ENCODE measurements at places on chromosomes 7 and 10.

DNA sequence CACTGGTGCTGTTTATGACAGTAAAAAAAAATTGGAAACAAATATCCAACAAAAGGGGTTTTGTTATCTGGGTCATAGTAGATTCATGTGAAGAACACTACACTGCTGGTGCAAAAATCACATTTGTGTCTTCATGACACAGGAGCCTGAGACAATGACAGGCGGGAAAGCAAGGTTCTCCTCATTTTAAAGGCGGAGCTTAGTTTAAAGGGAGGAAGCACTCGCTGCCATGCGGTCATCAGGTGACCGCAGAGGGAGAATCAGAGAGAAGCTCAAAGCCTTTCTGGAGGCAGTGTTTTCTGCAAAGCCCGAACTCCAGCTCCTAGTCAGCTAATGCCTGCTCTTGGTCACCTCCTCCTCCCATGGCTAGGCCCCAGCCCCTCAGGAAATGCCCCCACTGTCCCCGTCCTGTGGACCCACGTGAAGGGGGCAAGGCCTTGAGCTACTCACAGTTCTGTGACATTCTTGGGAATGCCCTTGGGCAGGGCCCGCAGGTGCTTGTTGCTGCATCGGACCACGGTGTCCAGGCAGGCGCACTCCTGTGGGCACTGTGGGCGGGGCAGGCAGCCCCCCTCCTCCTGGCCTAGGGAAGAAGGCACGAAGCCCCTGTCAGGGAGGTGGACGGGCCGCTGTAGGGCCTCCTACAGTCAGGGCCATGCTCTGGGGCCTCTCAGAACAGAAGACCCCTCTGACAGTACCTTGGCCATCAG is 146.1 kb downstream of the SLIT1 start:
- DNase-seq = no peak

- DNase-seq = no peak
Measured at GRCh38 chr7:47697543-47697942, 115.6 kb upstream of the TNS3 start.

- no peak for DNase-seq
Measured at GRCh38 chr10:44194435-44194834, 190.5 kb downstream of the CXCL12 start.

DNA sequence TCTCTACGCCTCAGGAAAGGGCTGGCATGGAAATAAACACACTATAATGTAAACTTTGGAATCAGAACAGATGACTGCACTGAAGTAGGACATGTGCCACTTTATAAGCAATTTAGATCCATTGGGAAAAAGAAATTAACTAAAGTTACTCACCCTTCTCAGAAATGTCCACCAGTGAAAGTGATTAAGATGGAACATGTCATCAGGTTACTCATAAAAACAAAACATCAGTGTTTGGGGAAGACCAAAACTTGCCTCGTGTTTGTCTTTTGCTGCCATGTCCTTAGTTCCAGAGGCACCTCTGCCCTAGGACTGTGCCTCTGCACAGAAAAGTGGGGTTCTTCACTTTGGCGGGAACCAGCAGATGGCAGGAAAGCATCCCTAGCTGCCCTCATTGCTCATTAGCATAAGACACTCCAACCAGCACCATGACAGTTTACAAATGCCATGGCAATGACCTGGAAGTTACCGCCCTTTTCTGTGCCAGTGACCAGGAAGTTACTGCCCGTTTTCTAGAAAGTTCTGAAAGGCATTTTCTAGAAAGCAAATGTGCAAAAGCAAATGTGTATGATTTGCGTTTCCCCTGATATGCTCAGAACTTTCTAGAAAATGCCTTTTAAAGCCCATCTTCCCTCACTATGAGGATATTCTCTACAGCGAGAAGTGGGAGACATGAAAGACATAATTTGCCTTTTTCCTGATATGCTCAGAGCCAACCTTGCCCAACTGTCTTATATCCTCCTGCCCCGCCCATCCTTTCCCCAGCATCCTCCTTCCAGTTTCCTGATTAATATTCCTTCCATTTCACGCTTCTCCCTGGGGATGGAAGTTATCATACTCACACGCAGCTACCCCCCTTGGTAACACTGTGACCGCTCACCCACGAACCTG is 258.2 kb downstream of the USP6NL start:
- no peak for DNase-seq

- DNase-seq = no peak
Measured at GRCh38 chr10:119190353-119190752, 11.7 kb upstream of the PRDX3 start.

GRCh38 chr10:33125522-33126517 is 167.8 kb upstream of the ITGB1 start:
- peak; percentile 92 for DNase-seq

GRCh38 chr7:105578496-105578895 is 2.8 kb downstream of the EFCAB10 start:
- no peak for DNase-seq

- DNase-seq = peak; percentile 51
Measured at GRCh38 chr10:108411894-108412293, 1247.4 kb upstream of the SORCS1 start.

DNA sequence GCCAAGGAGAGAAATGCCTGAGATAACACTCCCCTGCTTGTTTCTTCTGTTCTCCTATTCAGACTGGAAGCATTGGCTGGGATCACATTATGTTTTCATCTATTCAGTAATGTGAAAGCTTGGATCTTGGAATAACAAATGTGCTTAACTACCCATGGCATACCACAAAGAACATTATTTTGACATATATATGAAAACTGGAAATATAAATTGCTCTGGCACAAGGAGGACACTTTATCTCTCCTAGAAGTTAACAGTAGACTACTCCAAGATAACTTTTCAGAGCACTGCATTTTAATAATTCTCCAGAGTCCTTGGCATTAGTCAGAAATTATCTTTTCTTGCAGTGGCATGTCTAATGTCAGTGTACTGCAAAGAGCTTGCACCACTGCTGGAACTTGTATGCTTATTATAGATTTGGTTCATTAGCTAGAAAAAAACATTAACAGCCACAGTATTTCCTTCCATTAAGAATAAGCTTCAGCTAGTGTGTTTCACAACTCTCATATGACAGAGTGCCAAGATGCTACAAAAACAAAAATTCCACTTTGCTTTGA is 169.3 kb upstream of the LRRN3 start:
- peak; percentile 3 for DNase-seq

DNA sequence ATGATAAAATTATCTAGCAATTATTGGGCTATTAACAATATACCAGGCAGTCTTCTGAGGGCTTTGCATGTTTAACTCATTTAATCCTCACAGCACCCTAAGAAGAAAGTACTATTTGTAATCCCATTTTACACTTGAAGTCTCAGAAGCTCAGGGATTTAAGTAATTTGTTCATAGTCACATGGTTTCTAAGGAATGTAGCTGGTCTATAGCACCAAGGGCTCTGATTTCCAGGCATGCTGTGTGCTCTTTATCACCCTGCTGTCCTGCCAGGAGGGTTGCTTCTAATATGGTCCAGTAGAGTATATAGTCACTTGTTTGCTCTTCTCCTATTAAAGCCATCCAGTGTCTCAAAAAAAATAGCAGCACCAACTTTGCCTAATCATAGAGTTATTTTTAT is 417.2 kb downstream of the PLXDC2 start:
- no peak for DNase-seq

DNA sequence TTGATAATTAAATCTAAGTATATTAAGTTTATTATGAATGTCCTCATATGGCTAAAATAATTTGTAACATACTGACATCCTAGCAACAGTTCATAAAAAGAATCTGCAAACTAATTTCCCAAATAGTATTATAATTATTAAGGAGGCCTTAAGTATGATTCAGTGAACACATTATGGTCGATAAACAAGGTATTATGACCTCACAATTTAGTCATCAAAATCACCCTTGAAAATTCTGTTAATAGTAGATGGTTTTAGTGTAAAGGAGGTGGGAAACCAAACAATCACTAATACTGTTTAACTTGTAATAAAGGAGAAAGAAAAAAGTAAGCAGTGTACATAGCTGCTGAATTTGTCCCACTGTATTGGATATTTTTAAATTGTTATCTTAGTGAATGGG is 2.1 kb downstream of the ETV1 start:
- DNase-seq = no peak

DNA sequence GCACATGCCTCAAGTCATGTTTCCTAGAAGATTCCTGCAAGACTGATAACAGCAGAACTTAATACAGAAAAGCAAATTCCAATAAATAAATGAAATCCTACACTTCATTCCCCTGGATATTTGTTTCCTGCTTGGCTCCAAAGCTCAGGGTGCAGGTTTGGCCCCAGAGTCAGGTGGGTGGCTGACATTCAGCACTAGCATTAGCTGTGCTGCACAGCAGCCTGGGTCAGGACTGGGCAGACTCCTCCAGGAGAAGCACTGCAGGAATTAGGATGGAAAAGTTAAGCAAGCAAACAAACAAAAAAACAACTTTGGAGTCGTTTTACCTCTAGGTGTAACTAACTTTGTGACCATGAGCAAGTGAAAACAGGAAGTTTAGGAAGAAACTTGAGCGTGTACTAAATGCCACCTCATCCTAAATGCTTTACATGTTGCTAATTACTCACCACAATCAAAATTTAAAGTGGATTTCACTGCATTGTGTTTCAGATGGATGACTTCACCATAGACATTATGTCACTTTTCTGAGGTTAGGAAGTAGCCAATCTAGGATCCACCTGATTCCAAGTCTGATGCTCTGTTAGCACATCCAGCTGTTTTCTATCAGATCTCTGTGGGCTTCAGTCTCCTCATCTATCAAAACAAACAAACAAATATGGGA is 239.4 kb downstream of the C7orf25 start:
- no peak for DNase-seq

- DNase-seq = no peak
Measured at GRCh38 chr7:116395141-116395791, 104.3 kb upstream of the CAV2 start.

DNA sequence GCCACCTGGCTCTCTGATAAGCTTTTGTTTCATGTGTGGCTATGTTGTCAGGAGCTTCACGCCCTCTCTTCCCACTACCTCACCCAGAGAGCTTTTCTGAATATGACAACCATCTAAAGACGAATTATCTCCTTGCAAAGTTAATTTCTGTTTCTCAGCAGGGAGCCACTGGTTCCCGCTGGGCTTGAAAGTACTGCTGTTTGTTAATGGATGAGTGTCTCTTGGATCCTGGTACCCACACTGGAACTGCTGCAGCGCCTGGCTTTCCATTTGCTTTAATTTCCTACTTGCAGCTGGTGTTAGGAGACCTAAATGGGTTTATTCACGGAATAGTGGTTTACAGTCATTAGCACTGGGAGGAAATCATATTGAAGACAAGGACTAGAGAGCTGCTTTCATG is 267.9 kb upstream of the LRGUK start:
- DNase-seq = no peak

DNA sequence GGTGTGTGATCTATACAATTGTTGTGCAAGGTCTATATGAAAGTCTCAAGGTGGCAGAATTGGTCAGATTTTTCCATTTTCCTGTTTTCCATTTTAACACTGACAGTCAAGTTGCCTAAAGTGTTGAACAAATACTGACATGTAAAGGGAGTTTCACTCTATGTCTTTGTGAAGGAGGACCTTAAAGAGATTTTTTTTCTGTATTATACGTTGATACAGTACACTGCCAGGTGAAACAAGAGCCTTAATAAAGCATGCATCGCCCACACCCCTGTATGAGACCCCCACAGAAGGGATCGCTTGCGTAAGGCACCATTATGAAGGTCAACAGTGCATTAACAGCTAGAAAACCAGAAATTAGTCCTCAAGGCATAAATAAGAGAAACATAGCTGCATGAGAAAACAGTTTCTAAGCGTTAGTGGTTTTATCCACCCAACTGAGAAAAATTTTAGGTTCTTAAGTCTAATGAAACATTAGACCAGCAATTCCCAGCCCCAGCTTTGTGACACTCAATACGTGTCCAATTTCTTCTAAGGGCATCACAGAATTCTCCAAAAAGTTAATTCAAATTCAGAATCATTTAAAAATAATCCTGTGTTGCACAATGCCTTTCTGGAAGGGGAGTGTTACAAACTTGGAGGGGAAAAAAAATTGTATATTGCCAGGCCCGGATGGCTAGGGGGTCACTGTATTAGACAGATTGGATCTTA is 6.9 kb downstream of the KLF6 start:
- DNase-seq = no peak

- no peak for DNase-seq
Measured at GRCh38 chr7:47433564-47433895, 148.4 kb downstream of the TNS3 start.
